ENCODE measurements at places on chromosomes 3 and 15. TPM values are rescaled to one million over a fixed set of nuclear protein-coding genes. Genes with fewer than 3 reads are reported as not detected.

Gene KNSTRN
- 7.5 TPM for polyA plus RNA-seq

Gene CP
- 12.7 TPM for polyA plus RNA-seq

Gene IQCF6
- polyA plus RNA-seq, result not detected

Gene NME9
- polyA plus RNA-seq, result not detected

Gene C3orf49
- polyA plus RNA-seq, result not detected

Gene ALAS1
- 56.7 TPM for polyA plus RNA-seq

Gene TMEM158
- 11.2 TPM for polyA plus RNA-seq

Gene CCR2
- 2.1 TPM for polyA plus RNA-seq

Gene SEC62
- polyA plus RNA-seq, result 65.5 TPM

Gene GHSR
- polyA plus RNA-seq, result not detected

Gene PIF1
- 3.1 TPM for polyA plus RNA-seq

Gene CCDC80
- 62.3 TPM for polyA plus RNA-seq

Gene ST6GAL1
- 19.9 TPM for polyA plus RNA-seq

Gene CEMIP
- polyA plus RNA-seq, result 0.25 TPM

Gene SLC28A1
- 0.04 TPM for polyA plus RNA-seq

Gene PLSCR5
- polyA plus RNA-seq, result not detected

Gene DCUN1D1
- 22.4 TPM for polyA plus RNA-seq

Gene IFT122
- polyA plus RNA-seq, result 14.1 TPM

Gene ACVR2B
- polyA plus RNA-seq, result 1.4 TPM

Gene LMCD1
- polyA plus RNA-seq, result 163 TPM

Gene NFKBIZ
- 16.8 TPM for polyA plus RNA-seq

Gene CCDC191
- 3.1 TPM for polyA plus RNA-seq

Gene EFHB
- polyA plus RNA-seq, result 1.4 TPM

Gene CASR
- polyA plus RNA-seq, result 0.25 TPM

Gene FETUB
- polyA plus RNA-seq, result not detected

Gene ELL3
- 4.1 TPM for polyA plus RNA-seq

Gene GCNT3
- polyA plus RNA-seq, result 0.04 TPM

Gene CHRNA7
- 2.0 TPM for polyA plus RNA-seq

Gene PRKCI
- 15.5 TPM for polyA plus RNA-seq

Gene GOLGA8M
- polyA plus RNA-seq, result 0.38 TPM

Measured in urinary bladder (tissue), 4 donors.